HS-5 (cell line): ENCODE measurements at places on chromosomes 1 and 21.

- DNase-seq, result no peak
These were observed 69.0 kb downstream of the BRINP2 start for GRCh38 chr1:177239792-177240191.

DNA sequence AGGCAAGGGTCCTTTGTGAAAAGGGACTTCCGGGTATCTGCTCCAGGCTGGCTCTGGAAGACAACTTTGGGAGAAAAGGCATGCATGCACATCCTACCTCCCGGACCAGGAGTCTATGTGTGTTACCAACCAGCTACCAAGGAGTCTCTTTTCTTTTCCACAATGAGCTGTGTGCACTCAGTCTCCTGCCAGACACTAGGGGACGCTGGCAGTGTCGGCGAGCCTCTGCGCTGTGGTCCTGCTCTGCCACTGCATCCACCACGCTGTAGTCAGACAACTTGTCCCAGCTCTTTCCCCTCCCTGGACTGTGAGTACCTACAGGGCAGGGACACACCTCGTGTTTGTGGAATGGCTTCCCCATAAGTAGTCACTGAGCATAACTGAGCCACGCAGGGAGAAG is 5.1 kb upstream of the SSR2 start:
- no peak for DNase-seq

GRCh38 chr1:90193116-90193515 is 198.2 kb downstream of the ZNF326 start:
- DNase-seq, result no peak

DNA sequence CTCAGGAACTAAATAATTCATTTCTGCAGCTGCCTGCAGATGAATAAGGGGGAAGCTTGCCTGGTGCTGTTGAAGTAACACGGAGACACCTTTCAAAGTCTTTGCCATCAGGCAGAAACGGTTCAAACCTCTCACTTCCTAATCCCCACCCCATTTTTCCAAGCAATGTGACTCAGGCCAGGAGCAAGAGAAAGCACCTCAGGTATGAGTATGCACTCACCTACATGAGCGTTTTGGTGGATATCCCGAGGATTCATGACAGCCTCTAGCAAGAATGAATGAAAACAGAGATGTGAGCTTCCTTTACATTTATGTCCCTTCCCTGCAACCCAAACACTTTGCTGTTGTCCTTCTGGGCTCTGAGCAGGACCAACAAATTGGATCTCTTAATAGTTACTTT is 63.4 kb upstream of the LAX1 start:
- no peak for DNase-seq

DNA sequence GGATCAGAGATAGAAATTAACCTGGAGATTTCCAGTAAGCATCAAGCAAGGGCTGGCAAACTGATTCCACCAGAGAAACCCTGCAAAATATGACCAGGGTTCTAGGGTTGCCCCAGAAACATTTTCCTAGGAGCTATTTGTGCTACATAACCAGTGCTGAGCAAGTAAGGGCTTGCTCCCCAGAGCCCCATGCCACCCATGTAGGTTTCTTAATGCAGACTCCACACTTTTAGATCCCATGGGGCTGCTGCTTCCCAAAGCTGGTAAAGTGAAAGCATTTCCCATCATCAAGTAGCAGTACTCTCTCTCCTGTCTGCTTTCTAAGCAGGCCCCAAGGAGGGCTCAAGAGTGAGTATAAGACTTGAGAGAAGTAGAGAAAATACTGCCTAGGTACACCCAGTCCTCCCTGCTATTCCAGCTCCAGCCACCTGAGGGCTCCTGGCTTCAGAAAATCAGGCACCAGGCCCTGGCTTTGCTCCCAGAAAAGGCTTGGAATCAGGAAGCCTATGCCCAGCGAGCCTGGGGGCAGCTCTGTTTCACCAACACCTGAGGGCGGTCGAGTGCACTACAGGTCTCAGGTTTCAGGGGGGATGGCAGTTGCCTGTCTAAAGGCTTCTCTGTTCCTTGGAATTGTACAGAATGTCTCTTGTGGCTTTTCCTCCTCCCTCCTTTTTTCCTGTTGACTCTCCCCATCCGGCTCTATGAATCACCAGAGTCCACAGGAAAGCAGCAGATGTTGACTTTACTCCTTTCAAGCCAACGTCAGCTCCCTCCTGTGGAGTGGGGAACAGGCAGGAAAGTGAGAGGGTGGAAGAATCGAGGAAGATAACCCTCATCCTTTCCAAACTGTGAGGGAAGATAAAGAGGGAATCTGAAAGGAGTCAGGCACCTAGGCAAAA is 6.2 kb upstream of the ANKRD35 start:
- peak; percentile 98 for DNase-seq

DNA sequence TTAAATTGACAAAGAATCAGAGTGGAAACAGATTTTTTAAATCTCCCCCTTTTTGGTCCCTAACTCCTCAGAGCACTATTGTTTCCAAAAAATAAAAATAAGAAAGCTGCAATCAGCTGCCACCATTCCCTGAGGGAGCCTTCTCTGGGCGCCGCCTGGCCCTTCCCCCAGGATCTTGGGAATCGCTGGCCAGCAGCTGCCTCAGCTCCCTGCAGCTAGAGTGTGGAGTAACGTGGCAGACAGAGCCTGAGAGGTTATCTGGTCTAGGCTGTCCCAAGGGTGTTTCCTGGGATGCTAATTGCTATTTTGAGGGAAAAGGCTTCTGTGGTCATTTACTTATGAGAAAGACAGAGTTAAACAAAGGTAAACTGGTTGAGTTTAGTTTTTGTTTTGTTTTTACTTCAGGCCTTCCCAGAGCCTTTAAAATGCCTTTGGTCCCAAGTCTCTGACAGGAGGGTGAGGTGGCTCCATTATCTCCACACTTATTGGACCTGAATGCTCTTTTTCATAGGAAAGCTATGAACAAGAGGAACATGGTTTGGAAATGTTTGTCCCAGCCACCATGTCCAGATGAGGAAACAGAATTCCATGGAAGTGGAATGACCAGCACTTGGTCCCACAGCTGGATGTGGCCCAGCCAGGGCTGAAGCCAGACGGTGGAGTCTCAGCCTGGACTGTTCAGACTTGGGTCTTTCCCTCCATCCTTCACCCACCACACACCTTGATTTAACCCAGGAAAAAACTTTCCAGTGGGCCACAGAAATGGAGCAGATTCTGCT is 14.1 kb upstream of the KIAA1614 start:
- DNase-seq, result no peak

GRCh38 chr1:98086796-98087441 is 166.1 kb upstream of the DPYD start:
- peak; percentile 96 for DNase-seq

DNA sequence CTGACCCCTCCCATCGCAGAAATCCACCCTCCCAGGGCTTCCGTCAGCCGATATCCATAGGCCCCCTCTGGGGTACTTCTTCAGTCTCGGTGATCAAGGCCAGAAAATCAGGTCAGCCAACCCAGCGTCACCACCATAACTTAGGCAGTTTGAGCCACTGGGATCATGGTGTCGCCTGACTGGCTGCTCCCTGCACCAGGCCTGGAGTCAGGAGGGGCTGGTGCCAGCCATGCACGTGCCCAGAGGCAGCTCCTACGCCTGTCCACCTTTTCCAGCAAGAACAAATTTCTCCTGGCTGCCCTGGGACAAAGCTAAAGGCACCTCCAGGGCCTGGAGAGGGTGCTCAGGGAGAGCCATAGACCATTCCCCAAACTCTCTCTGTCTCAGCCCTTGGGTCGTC is 4.8 kb upstream of the CTRC start:
- DNase-seq, result no peak

DNA sequence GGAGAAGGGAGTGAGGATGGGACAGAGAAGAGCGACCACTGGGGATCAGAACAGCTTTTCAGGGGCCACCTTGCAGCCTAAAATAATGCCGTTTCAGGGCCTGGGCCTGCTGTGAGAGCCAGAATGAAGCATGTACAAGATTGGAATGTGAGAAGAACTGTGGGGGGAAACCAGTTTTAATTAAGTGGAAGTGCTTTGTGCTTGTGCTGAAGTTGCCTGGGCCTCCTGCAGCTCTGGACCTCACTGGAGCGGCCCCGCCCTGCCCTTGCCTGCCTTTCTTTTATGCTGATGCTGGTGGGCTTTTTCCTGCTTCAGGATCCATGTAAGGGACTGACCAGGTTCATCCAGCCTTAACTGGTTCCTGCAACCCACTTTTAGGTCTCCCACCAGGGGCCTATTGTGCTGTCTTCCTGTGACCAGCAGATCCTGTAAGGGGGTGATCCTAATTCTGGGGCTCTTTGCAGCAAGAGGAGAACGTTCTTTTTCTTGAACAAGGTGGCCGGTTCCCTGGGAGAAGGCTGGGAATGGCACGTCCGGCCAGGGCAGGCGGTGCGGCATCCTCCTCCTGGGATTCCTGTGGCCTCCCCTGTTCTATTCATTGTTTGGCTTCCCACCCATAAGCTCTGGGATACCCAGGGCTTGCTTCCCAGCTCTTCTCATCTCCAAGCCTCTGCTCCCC is 3.2 kb downstream of the C1orf226 start:
- no peak for DNase-seq

GRCh38 chr1:84619383-84620102 is 45.3 kb upstream of the CTBS start:
- DNase-seq, result peak; percentile 37

DNA sequence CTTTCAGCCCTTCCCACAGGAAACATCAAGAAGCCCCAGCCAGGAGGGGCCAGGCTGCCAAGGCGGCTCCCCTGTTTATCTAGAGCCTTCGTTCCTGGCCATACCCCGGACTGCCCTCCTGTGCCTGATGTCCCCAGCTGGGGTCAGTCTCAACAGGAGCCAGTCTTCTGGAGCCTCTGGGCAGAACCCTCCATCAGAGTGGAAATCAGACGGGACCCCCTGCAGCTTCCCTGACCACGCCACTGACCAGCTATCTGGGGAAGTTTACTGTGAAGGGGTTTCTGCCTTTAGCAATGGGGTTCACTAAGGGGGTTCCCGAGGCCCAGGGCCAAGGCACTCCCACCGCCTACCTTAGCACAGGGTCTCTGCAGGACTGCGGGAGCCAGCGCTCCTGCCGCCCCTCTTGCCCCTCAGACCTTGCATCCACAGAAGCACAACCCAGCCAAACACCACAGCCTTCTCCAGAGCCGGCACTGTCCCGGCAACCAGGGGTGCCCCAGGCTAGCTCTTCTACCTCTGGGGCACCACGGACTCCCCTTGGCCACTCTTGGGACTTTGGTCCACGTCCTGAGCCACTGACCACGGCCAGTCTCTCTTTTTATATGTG is 3.5 kb upstream of the MTFR1L start:
- DNase-seq, result no peak

GRCh38 chr21:35563885-35564451 is 496.4 kb downstream of the SETD4 start:
- DNase-seq, result no peak

- DNase-seq, result no peak
These were observed 43.3 kb upstream of the USP25 start for GRCh38 chr21:15686506-15686905.

DNA sequence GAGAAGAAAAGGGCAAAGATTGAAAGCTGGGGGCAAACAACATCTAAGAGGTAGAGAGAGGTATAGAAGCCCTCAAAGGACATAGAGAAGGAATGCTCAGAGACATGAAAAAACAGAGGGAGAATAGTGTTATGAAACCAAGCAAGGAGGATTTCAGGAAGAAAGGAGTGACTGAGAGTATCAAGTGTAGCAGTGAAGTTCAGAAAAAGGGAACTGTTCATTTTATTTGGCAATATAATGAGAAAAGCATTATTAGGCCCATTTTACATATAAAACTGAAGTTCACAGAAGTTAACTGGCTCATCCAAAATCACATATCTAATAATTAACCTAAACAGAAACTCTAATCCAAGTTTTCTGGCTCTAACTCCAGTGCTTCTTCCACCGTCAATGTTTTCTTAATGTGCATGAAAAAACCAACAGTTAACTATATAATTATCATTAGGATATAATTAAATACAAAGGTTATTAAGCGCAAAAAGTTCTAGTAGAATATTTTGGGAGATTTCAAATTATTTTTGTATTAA is 17.7 kb downstream of the NEXN start:
- DNase-seq, result no peak

DNA sequence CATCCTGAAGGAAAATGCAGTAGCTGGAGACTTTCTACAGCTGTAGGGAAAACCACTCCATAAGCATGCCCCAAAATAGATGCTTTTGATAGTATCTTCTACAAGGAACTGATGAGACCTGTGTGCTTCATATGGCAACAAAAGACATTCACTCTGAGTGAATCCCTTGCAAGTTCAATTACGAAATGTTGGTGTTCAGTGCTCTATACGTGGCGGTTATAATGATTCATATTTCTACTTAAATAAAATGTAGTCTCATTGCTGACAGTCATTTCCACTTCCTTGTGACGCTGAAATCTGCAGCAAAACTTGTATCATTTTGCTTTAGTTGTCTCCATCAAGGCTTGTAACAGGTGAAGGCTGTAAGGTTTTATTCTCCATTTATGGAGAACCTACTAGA is 20.6 kb downstream of the TOR1AIP2 start:
- DNase-seq, result no peak

- no peak for DNase-seq
These were observed 333.0 kb upstream of the KAZN start for GRCh38 chr1:14265495-14265894.

GRCh38 chr1:89104687-89105086 is 21.2 kb downstream of the GBP2 start:
- DNase-seq, result no peak
